Stimulated activated CD4-positive, alpha-beta T cell treated with anti-CD3 and anti-CD28 coated beads, Interleukin-4, amount 100 ng/mL, for 4 hours (primary cell): ENCODE measurements at places on chromosomes 2 and 18.
A peak's percentile ranks its signal among the peaks of the same experiment; 100 is the strongest.

GRCh38 chr18:45103319-45104048 is 422.8 kb downstream of the SETBP1 start:
- no peak for DNase-seq

- DNase-seq, result no peak
Measured at GRCh38 chr2:199734651-199735050, 116.3 kb downstream of the FTCDNL1 start.

DNA sequence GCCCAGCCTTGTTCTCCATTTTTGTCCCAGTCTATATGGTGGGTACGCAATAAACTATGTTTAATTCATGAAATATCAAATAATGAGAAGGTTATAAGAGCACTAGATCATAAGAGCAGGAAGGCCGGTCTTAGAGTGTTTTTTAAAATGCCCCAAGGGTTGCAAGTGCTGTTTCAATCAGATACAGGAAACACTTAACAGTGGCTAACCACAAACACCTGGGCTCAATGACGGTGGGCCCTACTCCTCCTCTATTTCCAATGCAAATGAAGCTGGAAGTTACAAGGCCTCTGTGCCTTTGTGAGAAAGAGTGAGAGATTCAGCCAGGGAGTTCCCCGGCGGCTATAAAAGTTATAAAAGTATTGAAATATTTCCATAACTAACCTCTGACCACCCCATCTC is 18.9 kb upstream of the WDR33 start:
- DNase-seq, result peak; percentile 55

GRCh38 chr18:46814399-46814798 is 57.5 kb upstream of the ST8SIA5 start:
- DNase-seq, result no peak

DNA sequence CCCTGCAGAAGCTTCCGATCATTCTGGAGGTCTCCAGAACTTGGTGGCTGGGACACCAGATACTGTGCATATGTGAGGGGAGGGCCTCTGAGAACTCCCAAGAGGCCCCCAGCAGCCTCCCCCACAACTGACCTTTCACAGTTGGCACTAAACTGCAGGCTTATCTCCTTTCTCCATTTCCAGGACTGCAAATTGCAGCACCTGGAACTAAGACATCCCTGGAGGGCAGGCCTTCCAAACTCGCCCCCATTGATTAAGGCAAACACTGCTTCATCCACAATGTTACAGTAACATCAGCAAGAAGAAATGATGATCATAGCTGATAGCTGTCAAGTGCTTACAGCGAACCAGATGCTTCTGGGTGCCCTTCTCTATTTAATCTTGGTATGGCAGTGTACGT is 67.9 kb downstream of the TGOLN2 start:
- no peak for DNase-seq

GRCh38 chr2:241722896-241723454 is 11.5 kb upstream of the D2HGDH start:
- no peak for DNase-seq

- no peak for DNase-seq
Measured at GRCh38 chr2:197024206-197024605, 97.7 kb upstream of the PGAP1 start.

DNA sequence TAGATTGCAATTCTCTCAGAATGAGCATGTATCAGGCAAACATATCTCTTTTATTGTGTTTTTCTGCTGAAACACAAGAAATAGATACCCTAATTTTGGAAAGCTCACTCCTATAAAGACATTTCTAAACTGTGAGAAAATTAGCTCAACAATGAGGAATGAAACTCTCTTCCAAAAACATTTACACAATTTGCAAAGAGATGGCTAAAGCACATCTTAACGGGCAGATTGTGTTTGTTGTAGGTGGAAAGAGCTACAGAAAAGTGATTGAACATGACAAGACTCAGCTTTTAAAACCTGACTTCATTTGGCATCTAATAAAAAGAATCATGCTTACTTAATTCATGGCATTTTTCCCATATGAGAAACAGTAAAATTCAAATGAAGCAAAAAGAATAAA is 175.0 kb upstream of the SLC39A10 start:
- DNase-seq, result no peak

DNA sequence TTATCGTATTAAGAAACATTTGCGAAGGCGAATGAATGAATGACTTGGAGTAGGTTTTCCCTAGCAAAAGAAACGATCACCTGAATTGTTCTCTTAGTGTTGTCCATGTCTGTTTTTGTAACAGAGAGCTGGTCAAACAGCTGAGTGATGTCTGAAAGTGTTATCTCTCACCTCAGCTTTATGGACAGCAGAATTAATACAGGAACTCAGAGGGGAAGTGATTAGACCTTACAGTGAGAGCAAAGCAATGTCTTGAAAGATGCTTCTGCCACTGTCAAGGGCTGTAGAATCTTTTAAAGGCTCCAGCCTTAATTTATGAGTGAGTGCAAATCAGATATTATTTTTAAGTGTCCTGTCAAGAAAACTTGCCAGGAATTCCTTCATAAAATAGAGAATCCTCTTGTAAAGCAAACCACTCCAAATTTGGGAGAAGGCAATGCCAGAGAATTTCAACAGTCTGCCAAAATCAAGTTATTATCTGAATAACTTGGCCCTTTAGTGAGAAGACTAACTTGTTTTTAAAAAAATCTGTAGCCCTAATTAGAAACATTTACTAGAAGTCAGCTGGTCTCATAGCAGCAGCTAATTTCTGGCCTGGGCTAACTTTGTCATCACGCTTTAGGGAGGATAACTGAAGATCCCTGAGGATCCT is 60.7 kb downstream of the CDC42EP3 start:
- DNase-seq, result no peak

- DNase-seq, result no peak
Measured at GRCh38 chr2:172204309-172204708, 101.6 kb upstream of the DLX2 start.

DNA sequence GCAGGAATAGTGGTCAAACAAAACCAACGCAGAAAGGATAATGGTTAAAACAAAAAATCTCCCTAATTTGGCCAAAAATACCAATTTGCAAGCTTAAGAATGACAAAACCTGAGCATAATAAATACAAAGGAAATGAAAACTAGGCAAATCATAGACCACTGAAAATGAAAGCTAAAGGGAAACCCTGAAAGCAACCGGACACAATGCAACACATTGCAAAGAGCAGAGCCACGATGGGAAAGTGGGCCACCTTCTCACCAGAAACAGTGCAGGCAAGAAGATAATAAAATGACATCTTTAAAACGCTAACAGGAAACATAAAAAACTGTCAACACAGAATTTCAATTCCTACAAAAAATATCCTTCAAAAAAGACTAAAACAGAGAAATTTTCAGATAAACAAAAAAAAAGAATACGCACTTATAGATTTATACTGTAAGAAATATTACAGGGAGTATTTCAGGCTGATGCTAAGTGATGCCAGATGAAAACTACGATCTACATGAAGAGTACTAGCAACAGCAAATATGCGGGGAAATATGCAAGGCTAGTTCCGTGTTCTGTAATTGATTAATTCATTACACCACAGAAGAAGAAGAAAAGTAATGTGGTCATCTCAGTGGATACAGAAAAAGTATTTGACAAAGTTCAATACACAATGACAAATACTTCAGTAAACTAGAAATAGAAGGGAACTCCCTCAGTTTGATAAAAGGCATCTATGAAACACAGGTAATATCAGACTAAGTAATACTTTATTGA is 239.5 kb downstream of the L3MBTL4 start:
- no peak for DNase-seq

- DNase-seq, result no peak
Measured at GRCh38 chr2:29129586-29130281, 14.5 kb downstream of the CLIP4 start.

DNA sequence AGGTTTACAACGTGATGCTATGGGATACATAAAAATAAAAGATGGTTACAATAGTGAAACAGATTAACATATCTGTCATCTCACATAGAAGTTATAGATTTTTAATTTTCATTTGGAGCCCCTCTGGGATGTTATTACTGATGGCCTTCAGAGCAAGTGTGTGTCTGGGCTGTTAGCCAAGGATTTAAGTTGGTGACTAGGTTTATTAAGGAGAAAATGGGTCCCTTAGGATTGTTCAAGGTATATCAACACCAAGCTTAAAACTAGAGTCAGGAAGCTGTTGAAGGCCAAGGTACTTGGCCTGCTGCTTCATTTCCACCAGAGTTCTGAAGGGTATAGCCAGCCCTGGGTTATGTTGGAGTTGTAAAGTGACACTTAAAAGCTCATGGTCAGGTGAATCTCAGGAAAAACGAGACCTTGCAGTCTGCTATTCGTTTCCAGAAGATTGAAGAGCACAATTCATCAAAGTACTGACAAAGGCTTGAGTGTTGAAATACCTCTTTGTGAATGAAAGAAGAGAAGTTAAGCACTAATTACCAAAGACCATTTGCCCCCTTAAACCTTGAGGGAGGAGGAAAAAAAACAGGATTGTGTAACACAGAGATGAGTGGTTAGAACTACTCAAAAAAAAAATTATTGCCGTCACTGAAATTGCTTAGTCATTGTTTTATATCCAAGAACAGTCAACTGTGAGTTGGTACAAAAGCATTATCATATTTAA is 48.4 kb downstream of the MAP2 start:
- DNase-seq, result no peak

DNA sequence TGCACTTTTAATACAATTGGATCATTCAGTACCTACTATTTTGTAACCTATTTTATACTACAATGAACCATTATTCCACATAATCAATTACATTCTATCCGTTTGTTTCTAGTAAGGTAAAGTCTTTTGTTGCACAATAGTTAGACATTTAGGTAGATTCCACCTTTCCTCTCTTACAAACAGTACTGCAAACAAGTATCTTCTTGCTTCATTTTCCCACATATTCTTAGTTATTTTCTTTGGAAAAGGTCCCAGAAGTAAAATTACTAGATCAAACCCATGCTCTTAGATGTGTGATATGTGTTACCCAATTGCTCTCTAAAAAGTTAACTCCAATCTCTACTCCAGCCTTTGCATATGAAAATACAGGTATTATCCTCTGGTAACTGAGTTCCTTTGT is 49.6 kb downstream of the SPIRE1 start:
- no peak for DNase-seq

GRCh38 chr2:13652531-13653313 is 936.0 kb downstream of the TRIB2 start:
- no peak for DNase-seq

DNA sequence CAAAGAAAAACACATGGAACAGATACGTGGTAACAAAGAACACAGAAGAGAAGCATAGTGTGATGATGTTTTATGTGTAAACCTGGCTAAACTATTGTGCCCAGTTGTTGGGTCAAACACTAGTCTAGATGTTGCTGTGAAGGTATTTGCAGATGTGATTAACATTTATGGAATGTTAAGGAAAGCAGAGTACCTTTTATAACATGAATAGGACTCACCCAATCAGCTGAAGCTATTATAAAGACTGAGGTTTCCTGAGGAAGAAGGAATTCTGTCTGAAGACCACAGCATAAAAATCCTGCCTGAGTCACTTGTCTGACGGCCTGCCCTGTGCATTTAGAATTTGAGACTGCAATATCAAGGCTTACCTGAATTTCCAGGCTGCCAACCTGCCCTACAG is 253.1 kb downstream of the DYM start:
- no peak for DNase-seq

GRCh38 chr2:64796926-64797325 is 143.2 kb upstream of the SERTAD2 start:
- no peak for DNase-seq

- DNase-seq, result no peak
Measured at GRCh38 chr18:49610022-49610445, 48.2 kb downstream of the LIPG start.

DNA sequence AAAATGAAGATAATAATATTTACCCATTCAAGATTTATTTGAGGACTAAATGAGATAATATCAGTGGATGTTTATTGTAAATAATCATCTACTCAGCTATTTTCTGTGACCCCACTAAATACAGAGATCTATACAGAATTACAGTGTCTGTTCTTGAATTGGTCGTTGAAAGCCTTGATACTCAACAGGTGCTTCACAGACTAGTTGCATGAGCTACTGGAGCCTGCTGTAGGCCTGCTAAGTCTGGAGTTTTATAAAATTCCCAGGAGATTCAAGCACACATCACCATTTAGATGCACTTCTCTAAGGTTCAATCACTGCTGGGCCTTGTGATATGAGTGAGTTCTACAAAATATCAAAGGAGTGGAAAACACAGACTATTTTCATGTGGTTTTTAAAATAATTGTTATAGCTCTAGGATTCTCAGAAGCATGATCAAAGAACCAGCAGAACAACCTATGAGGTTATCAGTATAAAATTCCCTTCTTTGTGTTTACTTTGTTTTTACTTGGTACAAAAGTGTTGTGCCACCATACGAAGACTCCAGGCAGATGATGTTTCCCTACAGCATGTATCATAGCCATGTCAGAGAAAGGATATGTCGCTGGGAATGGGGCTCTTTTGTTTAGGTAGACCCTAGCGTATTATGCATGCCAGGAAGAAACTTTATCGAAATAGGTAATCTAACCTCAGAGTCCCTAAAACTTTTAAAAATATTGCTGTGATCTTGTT is 7.1 kb downstream of the SULT1C4 start:
- DNase-seq, result no peak

- DNase-seq, result no peak
Measured at GRCh38 chr2:45825001-45825651, 173.7 kb downstream of the PRKCE start.

DNA sequence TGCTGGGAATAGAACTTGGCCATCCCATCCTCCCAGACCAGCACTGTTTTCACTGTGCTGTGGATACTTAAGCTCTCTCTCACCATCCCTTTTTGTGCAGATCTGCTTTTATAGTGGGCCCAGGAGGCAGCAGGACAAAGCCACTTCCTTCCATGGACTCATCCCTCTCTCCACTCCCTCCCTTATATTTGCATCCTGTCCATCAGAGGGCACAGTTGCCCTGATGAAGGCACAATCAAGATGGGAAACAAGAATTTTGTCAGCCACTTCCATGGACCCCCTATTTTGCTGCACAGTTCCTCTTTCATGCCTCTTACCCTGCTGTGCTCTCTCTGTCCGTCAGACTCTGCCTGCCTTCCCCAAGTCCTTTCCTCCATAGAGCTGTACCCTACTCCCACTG is 338.7 kb downstream of the HRH4 start:
- DNase-seq, result no peak

DNA sequence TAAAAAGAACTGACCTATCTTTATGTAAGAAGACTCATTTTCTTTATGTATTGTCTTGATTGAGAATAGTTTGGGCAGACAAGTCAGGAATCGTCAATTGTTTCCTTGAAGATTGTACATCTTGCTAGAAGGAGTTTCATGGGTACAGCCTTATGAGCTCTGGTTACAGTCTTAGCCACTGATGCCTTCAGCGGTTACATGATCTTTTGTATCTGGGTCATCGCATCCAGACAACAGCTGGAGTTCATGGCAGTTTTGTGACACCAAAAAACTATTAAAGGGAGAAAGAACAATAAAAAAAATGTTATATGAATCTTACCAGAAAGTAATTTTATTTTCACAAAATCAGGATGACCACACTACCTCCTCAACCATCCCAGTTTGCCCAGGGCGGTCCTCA is 520.5 kb upstream of the CDH7 start:
- no peak for DNase-seq

GRCh38 chr18:13630716-13631268 is 95.6 kb downstream of the FAM210A start:
- DNase-seq, result no peak
